ENCODE measurements at places on chromosomes 16 and 17.
A peak's percentile ranks its signal among the peaks of the same experiment; 100 is the strongest.

- no peak for DNase-seq
Measured at GRCh38 chr16:67833030-67833414, 9.1 kb upstream of the THAP11 start.

GRCh38 chr17:4934173-4934979, 2.3 kb downstream of the GP1BA start:
- DNase-seq: peak; percentile 57

DNA sequence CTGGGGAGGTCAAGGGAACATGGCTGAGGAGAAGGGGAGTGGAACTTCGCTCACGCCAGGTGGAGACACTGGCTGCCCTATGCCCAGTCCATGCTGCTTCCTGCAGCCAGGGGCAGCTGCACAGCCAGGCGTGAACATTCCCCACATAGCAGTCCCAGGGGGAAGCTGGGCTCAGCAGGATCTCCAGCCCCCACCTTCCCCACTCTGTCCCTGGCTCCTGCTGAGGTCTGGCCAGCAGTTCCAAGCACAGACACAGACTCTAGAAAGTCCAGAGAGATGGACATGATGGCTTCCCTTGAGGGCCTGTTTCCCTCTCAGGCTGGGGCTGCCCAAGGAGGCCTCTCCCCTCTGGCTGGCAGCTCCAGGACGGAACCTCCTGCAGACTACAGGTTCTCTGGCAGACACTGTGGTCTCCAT, 9.3 kb downstream of the JUP start:
- no peak for DNase-seq

DNA sequence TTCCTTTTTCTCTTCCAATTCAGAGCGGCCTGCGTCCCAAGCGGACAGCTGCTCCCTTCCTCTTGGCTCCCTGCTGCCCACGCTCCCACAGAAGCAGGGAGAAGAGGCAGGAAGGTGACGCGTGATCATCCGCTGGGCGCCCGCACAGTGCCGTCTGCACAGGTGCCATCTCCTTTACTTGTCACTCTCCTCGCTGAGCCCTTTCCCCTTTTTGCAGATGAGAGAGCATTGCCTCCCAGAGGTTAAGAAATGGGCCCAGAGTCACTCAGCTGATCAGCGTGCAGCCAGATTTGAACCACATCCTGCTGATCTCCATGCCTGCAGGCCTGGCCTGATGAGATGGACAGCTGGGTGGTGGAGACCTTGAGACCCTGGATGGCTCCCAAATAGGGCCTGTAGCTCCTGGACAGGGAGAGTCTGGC, 299.8 kb downstream of the SEC14L1 start:
- DNase-seq: peak; percentile 55

- DNase-seq: no peak
Measured at GRCh38 chr16:11111856-11112634, 144.0 kb downstream of the SOCS1 start.

DNA sequence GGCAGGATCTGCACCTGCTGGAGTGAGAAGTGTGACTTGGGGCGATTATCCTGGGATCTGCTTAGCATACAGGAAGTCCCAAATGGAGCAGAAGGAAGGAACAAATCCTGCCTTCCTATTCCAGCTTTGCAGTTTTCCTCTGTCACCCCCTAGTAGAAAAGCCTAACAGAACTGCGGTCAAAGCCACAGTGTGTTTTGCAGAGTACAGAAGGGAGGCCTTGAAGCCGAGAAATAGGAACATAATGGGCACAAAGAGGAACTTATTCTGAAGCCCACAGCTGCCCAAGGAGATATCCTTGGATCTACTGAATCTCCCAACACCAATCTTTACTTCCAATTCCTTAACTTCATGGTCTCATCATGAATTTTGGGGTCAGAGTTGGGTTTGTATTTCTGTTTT, 8.5 kb downstream of the KRTAP1-5 start:
- no peak for DNase-seq

GRCh38 chr16:14199624-14200023, 128.5 kb downstream of the MRTFB start:
- DNase-seq: no peak

DNA sequence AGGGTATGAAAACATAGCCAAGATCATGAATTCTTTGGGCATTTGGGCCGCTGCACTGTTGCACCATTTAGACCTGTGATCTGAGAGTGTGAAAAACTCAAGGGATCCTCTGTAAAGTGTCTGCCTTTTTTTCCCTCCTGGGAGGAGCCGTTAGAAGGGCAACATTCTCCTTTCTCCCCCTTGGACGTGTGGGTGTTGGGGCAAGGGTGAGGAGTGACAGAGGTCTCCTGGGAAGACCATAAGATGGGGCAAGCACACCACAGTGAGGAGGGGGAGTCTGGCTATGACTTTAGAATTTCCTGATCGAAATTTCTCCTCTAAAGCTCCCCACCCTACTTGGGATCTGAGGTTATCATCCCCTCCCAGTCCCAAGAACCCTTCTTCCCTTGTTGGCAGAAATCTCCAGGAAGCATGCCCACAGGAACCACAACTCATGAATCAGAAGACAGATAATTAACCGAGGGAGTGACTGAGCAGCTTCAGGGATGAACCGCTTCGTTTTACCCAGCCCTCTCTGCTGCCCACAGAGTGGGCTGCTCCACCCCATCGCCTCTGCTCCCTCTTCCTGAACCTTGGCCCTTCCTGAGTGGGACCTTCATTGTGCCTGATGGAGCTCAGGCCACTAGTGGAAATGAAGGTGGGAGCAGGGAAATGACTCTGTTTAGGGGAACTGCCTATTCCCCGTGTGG, 4.2 kb downstream of the ITGB3 start:
- no peak for DNase-seq

DNA sequence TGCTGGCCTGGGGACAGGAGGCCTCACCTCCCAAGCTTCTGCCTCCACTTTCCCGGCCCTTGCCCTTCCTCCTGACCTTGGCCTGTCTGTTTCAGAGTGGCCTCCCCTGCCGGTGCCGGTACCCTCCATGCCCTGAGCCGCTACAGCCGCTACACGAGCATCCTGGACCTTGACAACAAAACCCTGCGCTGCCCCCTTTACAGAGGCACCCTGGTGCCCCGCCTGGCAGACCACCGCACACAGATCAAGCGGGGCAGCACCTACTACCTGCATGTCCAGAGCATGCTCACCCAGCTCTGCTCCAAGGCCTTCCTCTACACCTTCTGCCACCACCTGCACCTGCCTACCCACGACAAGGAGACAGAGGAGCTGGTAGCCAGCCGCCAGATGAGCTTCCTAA, 7.4 kb downstream of the SMCR8 start:
- no peak for DNase-seq

DNA sequence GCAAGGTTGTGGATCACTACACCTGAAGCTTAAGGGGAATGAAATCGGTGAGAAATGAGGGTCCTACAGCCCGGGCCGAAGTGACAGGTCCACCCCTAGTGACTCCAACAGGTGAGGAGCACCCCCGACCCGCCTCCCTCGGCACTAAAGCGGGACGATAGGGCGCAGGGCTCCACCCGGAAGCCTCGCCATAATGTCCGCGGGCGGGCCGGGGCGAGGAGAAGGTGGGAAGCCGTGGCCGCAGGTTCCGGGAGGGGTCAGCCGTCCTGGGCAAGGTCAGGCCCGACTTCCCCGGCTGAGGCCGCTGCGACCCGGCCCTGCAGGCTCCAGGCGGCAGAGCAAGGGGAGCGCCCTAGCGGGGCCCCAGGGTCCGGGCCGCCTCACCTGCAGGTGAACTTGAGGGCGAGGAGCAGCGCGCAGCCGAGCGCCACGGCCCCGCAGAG, 543 bp downstream of the TXNDC11 start:
- DNase-seq: no peak

DNA sequence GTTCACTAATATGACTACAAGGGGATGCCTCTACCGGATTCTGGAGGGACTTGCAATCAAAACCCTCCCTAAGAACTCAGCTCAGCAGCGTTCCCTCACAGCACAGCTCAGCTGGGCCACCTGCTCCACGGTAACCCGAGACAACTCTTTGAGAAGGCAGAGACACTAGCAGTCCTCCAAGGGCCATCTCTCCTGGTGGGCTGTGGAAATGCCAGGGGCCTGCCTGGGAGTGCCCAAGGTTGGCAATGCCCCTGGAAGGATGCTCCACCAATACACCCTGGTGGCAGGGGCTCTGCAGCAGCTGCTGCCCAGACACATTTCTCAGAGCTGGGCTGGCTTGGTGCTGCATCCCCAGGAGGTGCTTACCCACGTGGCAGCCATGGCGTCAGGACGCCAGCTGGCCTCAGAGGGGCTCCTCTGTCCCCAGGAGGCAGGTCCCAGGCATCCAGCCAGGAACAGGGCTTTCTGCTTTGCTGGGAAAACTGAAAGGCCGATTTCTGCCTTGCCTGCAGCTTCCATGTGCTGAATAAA, 16.5 kb downstream of the CDIP1 start:
- DNase-seq: no peak

- DNase-seq: no peak
Measured at GRCh38 chr17:51085150-51085805, 35.4 kb downstream of the SPAG9 start.

DNA sequence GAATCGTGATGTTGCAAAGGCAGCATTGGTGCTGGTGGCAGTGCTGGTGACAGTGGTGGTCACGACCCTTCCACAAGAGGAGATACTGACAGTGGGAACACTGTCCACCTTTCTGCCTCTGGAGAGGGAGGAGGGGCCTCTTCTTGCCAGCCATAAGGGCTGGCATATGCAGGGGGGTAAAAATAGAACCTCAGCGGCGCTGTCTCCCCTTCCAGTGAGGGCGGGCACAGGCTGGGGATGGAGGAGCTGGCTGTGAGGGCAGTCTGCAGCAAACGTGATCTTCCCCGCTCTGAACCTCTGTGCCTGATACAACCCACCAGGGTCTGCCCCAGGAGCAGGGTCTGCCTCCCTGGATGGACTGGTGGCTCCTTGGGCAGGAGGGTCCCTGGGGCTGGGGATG, 3.4 kb downstream of the RAP1GAP2 start:
- no peak for DNase-seq

- no peak for DNase-seq
Measured at GRCh38 chr16:11576427-11577289, 10.1 kb downstream of the LITAF start.

DNA sequence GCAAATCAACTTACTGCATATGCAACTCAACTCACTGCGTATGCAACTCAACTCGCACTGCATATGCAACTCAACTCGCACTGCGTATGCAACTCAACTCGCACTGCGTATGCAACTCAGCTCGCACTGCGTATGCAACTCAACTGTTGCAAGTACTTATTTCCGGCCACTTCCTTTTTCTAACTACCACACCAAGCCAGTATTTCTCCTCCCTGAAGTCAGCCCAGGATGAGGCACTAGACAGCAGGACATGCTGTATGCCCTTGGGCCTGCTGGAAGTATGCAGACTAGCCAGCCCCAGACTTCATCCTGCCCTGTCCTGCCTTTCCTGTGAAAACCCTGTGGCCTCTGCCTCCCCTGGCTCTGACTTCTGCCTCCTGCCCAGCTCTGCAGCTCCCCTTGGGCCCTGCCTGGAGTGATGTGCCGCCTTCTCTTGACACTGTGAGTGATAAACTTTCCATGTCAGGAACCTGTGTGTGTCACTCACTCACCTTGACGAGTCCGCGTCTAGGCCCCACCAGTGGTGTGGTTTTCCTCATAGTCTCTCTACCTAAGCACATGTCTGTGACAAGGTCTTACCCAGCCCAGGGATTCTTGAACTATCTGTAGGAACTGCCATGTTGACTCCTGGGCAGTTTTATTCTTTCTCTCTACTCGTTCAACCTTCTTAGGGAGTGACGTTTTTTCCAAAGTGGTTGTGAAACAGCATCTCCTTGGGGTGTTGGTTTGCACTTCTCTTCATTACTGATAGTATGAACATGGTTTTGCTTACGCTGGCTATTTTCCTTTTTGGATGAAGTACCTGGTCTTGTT, 16.4 kb downstream of the ZNF778 start:
- DNase-seq: no peak

- DNase-seq: no peak
Measured at GRCh38 chr17:14351493-14351892, 50.6 kb downstream of the HS3ST3B1 start.

- peak; percentile 16 for DNase-seq
Measured at GRCh38 chr17:76384222-76384986, at the start of gene SPHK1. SPHK1 (plus strand) TSS chr17:76384609; CDS start chr17:76385645, 1,036 bp downstream.

DNA sequence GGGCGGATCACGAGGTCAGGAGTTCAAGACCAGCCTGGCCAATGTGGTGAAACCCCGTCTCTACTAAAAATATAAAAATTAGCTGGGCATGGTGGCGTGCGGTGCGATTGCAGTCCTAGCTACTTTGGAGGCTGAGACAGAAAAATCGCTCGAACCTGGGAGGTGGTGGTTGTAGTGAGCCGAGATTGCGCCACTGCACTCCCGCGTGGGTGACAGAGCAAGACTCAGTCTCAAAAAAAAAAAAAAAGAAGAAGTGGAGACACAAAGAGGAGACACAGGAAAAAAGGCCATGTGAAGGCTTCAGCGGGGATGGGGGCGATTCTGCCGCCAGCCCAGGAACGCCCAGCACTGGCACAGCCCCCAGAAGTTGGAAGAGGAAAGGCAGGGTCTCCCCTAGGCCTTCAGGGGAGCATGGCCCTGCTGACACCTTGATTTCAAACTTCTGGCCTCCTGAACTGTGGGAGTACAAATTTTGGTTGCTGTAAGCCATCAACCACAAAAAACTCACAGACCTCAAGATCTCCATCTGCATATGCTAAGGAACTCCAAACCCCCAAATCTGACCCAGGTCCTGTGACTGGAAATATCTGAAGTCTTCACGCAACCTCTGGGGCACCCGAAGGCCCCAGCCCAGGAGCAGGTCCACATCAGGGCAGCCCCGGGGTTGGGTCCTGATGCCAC, 7.0 kb downstream of the SGSH start:
- peak; percentile 30 for DNase-seq

- DNase-seq: no peak
Measured at GRCh38 chr17:45977976-45978626, 20.9 kb upstream of the STH start.

- DNase-seq: no peak
Measured at GRCh38 chr17:40926341-40926740, 11.1 kb downstream of the KRT23 start.

GRCh38 chr16:56600398-56600999, 7.9 kb upstream of the MT2A start:
- DNase-seq: no peak

Data from GF-D8 (cell line).